ENCODE measurements at places on chromosomes 12 and 14.

DNA sequence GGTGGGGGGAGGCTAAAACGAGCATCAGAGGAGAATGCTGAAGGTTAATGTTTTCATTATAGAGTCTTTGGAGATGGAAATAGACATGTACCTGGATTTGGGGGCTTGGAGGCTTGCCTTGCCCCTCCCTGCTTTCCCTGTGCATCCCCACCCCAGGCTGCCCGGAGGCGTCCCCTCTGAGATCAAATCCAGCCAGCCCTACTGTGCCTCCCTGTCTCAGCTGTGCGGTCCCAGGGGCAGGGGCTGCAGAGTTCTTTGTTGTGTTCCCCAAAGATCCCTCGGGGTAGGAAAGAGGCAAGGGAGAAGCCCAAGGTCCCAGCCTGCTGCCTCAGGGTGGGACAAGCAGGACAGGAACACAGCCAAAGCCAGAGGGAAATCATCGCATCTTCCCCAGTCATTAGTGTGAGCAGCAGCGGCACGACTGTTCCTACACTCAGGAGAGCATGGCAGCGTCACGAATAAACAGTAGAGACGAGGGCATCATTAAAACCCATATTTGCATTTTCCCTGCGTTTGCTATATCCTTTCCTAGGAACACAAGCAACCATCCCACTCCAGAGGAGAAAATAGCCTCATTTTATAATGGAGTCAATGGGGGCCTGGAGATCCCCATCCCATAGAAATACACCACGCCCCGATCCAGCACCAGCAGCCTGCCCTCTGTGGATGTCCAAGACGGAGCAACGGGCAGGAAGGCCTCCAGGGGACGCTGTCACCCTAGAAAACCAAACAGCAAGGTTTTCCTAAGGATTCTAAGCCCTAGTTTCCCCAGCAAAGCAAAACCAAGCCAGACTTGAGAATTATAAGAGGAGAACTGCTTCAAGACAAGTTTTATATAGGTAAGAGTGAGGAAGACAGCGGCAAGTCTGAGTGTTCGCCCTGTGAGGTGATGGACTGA is 32.4 kb downstream of the ANO2 start:
- no peak for DNase-seq

DNA sequence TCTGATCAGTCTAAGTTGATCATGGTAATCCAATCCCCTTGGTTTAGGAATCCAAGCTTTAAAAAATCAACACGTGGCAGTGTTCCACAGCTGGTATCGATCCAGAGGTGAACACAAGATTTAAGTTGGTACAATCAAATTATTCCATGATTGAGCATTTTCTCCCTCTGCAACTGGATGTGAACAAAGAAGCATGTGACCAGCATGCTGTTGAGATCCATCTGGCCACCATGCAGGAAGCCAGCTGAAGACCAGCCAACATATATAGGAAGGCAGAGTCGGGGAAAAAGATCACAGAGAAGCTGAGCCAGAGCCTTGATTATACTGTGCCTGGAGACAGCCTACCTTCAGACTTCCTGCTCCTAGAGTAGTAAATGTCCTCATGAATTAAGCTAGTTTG is 158.3 kb downstream of the SEC23A start:
- no peak for DNase-seq

DNA sequence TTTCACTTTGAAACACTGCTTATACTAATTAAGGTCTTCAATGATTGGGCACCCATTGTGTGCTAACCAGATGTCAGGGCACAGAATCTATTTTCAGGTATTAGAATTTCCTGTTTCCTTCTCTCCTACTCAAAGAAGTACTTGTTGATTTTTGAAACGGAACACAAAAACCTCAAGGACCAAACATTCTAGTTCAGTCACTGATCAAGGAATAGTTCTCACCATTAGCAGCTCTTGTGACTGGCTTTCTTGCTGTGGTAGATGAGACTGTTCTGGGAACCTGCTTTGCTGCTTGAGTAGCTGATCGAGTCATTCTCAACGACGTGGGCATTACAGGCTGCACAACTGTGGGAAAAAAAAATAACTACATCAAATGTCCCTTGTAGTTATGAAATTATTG is 11.0 kb downstream of the DLGAP5 start:
- no peak for DNase-seq

GRCh38 chr12:6635856-6636531 is at the start of gene LPAR5:
Gene LPAR5 (minus strand): TSS chr12:6635959. CDS start chr12:6621248, 14,711 bp downstream.
- DNase-seq = no peak

DNA sequence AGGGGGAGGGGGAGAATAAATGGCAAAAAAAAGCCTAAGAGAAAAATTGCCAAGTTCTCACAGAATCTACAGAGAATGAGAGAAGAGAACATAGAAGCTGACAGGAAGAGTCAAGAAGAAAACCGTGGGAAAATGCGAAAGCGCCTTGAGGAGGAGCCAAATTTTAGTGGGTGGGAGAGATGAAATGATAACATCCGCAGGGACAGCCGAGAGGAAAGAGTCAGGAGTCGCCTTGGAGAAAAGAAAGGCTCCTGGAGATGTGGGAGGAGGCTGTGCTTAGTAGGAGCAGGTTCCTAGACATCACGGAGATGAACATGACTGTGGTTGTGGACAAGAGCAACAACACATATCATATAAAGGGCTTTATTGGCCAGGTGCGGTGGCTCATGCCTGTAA is 49.4 kb downstream of the PHLDA1 start:
- DNase-seq = no peak

DNA sequence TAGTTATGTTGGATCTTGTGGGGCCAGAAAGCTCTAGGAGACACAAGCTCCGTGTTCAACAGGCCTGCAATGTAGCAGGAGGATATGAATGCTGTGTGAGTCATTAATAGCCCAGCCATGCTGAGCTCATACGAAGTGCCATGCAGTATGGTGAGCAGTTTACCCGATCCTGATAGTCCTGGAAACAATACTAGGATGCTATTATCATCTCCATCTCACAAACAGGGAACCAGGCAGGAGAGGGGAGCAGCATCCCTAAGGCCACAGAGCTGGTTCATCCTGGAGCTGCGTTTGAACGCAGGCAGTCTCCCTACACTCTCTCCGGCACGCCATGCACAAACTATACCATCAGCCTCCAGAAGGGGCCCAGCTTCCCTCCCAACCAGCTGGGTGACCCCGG is 20.5 kb downstream of the TTC7B start:
- DNase-seq = no peak

GRCh38 chr12:71299541-71300376 is 139.8 kb upstream of the LGR5 start:
- no peak for DNase-seq

GRCh38 chr14:23696701-23697239 is 60.6 kb downstream of the DHRS2 start:
- DNase-seq = no peak

GRCh38 chr14:30754778-30755177 is 119.6 kb upstream of the COCH start:
- DNase-seq = no peak

DNA sequence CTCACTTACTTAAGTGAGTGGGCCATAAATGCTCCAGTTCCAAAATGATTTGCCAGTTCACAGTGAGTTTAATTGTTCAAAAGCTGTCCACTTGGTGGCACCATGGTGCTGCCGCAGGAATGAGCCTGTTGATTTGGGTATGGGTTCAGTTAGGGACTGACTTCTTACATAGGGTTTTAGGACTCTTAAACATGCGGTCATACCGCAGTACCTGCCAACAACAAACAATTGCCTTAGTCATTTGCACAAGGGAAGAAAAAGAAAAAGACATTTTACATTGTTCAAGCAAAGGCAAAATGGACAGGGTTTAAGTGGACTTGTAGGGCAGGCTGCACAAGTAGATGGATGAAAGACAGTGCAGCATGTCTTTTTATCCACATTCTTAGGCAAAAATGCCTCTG is 80.0 kb upstream of the DBX2 start:
- DNase-seq = peak; percentile 23

DNA sequence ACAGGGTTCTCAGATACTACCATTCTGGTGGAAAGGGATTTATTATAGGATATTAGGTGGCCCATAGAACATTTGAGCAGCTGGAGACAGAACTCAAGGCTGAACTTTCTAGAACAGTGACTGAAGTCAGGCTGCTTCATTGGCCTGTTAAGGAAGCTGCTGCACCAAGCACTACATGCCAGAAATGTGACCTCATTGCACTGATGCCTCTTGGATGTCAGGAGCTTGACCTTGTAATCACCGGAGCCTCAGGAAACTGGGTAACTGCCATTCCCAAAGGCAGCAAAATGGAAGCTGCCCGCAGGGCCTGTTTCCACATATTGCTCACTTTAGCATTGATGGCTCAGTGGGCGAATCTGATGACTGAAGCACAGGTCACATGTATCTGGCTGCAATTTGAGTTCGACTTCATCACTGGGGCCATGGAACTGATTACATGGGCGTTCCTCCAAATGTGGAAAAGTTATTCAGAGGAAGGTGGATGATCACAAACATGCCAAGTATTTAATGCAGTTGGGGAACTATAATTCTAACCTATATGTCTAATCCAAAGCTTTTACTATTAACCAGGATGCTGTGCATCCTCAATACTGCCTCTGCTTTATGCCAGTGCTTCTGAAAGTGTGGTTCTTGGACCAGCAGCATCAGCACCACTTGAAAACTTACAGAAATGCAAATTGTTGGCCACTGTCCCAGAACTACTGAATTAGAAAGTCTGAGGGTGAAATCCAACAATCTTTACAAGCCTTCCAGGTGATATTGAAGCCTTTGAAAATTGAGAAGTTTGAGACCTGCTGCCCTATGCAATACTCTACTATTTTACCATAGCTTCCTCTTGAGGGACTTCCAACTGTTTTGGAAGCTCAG is 337.2 kb upstream of the NAV3 start:
- DNase-seq = no peak

DNA sequence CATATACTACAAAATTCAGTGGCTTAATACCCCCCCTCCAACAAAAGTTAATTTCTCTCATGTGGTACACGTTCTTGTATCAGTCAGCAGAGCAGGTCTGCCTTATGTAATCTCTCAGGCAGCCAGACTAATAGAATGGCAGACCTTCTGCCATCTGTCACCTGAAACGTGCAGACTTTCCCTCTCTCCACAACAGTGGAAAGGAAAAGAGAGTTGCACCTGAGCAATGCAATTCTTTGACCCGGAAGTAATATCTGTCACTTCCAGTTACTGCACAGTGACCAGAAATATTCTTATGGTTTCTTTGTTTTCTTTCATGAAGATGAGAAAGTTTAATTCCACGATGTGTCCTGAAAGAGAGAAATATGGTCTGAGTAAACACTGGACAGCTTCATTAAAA is 14.4 kb downstream of the KERA start:
- no peak for DNase-seq

GRCh38 chr12:22641353-22642053 is 16.5 kb downstream of the ETNK1 start:
- no peak for DNase-seq

DNA sequence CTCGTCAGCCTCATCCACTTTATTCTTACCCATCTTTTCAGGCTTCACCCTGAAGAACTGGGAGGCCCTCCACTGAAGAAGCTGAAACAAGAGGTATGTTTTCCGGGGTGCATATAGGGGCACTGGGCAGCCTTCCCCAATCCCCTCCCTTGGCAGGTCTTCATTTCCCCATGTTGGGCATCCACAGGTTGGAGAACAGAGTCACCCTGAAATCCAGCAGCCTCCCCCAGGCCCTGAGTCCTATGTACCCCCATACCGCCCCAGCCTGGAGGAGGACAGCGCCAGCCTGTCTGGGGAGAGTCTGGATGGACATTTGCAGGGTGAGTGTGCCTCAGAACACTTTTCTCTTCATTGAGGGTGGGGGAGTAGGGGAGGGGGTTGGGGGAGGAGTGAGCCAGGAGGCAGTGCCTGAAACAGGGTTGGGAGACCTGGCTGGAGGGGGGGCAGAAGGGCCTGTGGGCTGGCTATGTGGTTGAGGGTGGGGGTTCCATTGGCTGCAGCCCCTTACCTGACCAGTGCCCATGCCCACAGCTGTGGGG is 4.0 kb downstream of the NAB2 start:
- DNase-seq = peak; percentile 8

DNA sequence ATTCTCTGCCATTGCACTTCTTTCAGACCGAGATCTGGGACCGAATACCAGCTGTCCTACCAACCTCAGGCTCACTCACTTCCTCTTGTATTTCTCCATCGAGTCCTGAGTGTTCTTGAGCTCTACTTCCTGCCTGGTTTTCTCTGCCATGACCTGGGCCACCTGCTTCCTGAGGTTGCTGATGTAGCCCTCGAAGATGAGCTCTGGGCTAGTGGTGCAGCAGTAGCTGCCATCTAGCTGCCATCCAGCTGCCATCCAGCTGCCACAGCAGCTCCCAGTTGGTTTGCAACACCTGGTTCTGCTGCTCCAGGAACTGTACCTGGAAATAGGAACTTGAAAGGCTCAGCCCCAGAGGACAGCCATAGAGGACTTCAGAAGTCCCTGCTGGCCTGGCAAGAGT is 15.0 kb upstream of the KRT73 start:
- DNase-seq = no peak

DNA sequence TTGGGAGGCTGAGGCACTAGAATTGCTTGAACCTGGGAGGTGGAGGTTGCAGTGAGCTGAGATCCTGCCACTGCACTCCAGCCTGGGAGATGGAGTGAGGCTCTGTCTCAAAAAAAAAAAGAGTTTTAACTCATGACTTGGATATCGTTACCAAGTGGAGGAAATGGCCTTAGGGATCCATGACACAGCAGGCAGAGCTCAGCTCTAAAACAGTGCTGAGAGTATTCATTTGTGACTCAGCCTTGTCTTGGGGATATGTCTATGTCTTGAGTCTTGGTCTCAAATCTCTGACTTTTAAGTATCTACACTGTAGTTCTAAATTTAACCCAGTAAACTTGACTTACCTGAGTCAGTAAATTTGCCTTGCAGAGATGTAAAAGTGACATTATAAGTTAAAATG is 8.8 kb upstream of the PEX5 start:
- no peak for DNase-seq
